ENCODE measurements at places on chromosomes 13 and 19.

GRCh38 chr19:16379521-16380313 lies 55.1 kb downstream of the KLF2 start:
- DNase-seq, result no peak

DNA sequence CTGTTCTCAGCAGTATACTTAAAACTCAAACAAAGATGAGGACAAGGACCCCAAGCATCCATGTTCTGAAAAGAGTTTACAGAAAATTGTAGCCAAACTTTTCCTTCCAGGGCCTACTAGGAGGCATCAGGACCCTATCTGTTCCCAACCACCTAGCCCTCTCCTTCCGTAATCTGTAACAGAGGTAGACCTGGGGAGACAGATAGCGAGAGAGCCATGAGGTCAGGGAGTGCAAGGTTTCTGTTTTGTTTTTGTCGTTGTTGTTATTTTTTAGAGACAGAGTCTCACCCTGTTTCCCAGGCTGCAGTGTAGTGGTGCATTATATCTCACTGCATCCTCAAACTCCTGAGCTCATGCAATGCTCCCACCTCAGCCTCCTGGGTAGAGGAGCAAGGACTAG lies 83.9 kb upstream of the POSTN start:
- no peak for DNase-seq

DNA sequence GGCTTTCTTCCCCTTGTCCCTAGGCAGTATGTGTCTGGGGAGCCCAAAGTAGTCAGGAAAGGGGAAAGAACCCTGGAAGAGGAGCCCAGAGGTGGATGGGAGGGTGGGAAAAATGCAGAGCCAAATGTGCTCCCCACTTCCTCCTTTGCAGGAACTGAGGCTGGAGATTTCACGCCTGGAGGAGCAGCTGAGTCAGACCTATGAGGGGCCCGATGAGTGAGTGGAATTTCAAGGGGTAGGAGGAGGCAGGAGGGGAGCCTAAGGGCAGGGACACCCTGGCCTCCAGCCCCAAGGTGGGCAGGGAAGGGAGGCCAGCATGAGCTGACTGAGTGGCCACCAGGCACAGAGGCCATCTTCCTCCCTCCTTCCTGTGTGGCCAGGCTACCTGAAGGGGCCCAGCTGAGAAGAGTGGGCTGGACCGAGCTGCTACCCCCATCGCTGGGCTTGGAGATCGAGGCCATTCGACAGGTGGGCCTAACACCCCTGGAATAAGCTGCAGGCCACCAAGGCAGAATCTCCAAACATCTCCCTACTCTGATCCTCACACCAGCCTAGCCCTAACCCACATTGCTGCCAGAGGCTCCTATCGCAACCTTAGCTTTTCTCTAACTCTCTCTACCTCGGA lies 14.3 kb downstream of the PTH2 start:
- DNase-seq, result no peak

DNA sequence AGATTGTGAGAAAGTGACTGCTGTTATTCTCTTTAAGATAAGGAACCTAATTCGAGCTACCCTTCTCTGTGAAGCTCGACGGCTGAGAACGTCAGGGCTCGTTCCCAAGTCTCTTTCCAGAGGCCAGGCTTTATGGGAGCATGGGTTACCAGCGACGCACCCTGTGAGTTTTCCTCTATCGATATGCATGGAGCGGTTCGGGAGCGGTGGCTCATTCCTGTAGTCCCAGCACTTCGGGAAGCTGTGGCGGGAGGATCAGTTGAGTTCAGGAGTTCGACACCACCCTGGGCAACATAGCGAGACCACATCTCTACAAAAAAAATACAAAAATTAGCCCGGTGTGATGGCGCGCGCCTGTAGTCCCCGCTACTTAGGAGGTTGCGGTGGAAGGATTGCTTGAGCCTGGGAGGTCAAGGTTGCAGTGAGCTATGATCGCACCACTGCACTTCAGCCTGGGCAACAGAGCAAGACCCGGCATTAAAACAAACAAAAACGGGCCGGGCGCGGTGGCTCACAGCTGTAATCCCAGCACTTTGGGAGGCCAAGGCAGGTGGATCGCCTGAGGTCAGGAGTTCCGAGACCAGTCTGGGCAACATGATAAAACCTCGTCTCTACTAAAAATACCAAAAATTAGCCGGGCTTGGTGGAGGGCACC lies 681 bp upstream of the ZNF606 start:
- DNase-seq, result no peak

DNA sequence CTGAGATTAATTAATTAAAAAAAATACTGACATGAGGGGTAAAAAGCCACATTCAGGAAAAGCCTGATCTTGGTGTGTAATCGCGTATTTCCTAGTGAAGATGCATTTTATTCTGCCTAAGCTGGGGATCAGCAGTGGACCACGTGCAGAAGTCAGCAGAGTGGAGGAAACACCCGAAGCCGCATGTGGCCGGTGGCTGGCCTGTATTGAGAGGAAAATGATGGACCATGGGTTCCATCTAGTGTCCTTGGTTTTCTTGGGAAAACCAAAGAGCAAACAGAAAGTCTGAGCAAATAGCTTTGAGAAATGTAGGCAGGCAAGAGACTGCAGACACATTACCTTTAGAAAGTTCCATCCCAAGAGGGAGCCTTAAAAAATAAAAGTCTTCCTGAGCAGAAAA lies 23.7 kb upstream of the SHISA2 start:
- DNase-seq, result no peak

DNA sequence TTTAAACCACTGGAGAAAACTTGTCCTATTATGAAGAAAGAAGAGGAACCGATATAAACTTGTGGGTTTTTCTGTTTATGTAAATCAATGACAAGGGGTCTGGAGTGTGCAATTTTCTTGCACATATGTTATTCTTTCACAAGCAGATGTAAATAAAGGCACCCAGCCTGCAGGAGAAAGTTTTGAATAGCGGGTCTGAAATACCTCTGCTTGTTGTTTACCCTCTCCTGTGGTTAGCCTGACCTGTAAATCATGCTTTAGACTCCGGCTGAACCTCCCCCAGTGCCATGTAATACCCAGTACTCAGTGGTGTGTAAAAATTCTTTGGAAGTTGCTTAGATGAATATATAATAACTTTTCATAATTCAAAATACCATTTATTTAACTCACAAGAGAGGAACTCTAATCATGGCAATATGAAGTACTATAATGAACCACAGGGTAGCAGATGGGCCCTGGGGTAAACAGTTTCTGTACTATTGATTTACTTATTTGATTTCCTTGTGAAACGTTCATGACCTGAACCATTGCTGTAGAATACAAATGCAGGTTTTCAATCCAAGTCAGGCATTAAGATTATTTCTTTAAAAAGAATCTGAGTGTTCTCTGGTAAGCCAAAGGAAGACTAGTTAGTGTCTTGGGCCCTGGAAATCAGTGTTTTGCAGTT lies 245.1 kb downstream of the LMO7 start:
- DNase-seq, result no peak

DNA sequence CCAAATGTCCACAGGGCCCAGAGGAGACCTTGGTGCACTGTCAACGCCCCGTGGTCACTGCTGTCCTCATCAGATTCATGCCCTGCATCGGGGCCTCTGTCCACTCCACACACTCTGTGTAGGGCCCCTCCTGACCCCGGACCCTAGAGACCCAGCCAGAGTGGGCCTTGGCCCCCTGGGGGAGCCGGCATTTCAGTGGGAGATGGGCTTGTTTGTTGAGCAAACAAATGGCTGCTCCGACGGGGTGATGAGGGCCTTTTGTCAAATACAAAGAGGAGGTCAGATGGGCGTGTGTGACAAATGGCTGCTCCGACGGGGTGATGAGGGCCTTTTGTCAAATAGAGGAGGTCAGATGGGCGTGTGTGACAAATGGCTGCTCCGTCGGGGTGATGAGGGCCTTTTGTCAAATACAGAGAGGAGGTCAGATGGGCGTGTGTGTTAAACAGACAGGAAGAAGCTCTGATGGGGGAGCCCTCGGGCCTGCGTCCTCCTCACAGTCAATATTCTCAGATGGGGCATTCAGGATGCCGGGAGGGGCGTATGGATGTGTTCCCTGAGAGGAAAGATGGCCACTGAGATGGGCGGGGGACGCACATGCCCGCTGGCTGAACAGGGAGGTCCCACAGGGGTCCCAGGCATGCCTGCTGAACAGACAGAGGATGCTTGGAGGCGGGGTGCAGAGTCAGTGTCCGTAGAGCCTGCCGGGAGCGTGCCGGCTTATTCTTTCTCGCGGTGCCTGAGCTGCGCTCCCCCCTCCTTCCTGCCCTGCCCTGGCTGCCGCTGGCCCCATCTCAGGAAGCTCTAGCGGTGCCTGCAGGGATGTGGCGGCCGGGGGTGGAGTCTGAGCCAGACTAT lies 36.3 kb downstream of the SMIM24 start:
- DNase-seq, result no peak

DNA sequence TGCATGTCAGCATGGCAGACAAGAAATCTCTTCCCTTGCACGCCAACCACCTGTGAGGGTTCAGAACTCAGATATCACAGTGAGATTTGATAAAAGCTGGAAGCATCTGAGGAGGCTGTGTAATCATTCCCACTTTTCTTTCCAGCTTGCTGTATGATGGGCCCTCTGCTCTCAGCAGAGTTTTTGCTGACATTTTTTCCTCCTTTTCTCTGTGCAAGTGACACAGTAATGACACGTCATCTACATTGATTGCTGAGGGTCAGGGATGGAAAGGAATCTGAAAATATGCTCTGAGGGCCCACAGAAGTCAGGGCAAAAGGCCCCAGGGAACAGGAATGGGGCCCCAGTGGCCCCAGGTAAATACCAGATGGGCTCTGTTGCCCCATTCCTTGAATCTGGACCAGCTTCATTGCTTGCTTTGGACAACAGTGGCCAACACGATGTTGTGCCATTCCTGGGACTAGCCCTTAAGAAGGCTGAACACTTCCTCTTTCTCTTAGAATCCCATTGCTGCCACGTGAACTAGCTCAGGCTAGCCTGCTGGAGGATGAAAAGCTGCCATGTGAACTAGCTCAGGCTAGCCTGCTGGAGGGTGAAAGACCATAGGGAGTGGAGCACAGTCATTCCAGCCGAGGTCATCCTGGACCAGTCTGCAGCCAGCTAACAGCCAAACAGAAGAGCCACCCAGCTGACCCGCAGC lies 68.2 kb downstream of the CACNA1A start:
- DNase-seq, result no peak

GRCh38 chr13:72716776-72717175 lies 10.7 kb downstream of the MZT1 start:
- DNase-seq, result no peak

DNA sequence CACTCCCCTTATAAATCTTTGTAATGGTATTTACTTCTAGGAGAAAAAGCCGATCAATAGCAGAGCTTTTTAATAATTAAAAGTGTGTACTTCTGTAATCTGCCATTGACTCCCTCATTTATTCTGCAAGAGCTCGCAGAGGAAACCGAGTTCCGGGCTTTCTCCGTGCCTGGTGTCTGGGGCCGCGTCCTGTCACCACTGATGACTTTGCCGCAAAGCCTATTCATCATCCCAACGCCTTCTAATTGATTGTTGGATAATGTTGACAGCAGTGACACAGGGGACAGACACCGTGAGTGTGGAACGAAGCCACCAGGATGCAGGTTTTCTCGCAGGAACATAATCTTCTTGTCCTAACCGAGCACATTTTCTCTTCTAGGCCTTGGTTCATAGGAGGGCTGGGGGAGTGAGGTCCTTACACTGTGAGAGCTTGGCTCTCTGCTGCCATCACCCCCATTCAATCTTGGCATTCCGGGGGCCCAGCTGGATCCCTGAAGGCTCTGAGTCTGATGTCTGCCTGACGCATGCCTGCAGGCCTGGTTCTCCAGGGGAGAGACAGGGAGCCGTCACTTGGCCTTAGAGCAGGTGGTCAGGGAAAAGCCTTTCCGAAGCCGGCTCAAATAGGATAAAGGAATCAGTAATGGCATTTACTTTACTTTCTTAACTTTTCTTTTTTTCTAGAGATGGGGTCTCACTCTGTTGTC lies 110.3 kb downstream of the KDM4B start:
- no peak for DNase-seq

DNA sequence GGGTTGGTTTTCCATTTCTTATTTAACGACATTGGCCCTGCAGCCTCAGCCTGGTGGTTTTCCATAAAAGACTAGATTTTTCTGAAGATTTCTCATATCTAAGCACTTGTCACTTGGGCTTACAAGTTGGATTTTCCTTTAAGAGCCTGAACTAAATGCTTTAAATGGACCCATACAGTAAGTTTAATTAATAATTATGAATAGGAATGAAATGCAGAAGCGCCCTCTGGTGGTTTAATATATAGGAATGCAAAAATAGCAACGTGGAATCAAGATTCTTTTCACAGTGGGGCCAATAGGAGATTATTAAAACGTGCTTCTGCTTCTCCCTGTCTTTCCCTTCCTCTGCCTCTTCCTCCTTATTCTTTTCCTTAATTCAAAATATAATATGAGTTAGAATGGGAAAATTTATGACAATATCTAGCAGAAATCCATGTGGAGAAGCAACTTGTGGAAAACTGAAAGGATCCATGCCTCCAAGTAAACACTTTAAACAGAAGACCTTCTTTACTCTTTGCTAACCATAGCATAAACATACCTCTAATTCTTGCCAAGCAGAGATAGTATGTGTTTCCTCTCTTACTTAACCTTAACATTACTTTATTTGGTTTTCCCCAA lies 324.0 kb downstream of the GPC5 start:
- DNase-seq, result peak; percentile 23

- peak; percentile 26 for DNase-seq
Measured at GRCh38 chr13:52009946-52010345, 1.3 kb downstream of the ATP7B start.

- DNase-seq, result no peak
Measured at GRCh38 chr19:39517432-39517831, 2.5 kb downstream of the SELENOV start.

GRCh38 chr13:23751195-23751594 lies 138.0 kb downstream of the MIPEP start:
- no peak for DNase-seq

- no peak for DNase-seq
Measured at GRCh38 chr13:93235258-93236015, 8.8 kb downstream of the GPC6 start.

GRCh38 chr13:105471673-105472072 lies 1063.8 kb downstream of the EFNB2 start:
- no peak for DNase-seq

GRCh38 chr19:964761-965694 lies 19.1 kb upstream of the WDR18 start:
- DNase-seq, result no peak

DNA sequence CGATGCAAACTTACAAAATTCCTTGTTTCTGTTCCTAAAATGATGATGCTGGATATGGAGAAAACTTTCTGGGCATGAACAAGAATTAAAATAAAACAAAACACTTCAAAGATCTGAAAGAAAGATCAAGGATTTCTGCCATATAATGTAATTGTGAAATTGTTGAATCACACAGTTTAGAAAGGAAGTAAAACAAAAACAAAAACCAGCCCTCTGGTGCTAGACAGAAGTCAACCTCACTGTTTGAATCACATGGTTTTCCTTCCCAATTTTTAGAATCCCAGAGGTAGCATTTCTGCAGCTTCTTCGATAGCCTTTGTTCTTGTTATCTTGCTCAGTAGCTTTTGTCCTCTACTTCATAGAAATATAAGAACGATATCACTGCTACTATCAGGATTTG lies 118.2 kb upstream of the ARGLU1 start:
- DNase-seq, result no peak

- DNase-seq, result no peak
Measured at GRCh38 chr13:51067706-51068105, 43.4 kb downstream of the C13orf42 start.

All from hematopoietic multipotent progenitor cell treated with erythropoietin and hydrocortisone succinate and interleukin-3 and kit ligand, for 15 days (in vitro differentiated cells).